ENCODE measurements at places on chromosomes 1 and 21.
A peak's percentile ranks its signal among the peaks of the same experiment; 100 is the strongest.

DNA sequence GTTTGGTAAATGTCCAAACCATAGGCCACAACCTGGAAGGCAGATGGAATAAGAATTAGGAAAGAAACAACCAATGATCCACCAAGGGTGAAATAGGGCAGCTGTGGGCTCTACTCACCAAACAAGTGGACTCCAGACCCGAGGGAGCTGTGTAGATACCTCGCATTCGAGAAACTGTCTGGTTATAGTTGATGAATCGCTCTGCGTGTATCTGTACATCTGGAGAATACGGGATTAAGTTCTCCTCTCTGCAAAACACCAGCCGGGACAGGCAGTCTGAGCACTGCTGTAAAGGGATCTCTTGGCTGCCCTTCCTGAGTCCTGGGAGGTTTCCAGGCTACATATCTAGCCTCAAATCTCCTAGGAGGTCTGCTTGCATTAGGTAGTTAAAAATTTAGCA, 9.4 kb upstream of the UBR4 start:
- DNase-seq, result no peak

DNA sequence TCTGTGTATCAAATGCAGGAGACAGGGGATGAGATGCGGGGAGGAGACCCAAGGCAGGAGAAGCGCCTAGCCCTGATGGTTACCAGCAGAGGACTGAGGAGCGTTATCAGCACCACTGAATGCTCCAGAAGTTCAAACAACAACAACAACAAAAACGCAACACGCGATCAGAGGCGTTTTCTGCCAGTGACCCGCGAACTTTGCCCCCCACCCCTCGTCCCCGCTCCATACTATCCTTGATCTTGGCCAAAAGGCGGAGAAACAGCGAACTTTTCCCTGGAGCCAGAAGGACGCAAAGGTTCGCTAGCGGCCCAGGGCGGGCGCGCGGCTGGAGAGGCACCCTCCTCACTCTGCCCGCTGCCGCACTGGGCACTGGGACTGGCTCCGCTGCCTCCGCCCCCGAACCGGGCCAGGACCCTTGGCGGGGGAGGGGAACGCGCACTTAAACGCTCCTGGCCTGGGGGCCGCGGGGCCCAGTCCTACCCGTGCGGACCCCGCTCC, 699 bp downstream of the ECHDC2 start:
- no peak for DNase-seq

- no peak for DNase-seq
Measured at GRCh38 chr1:8016210-8016894, 9.8 kb downstream of the ERRFI1 start.

- DNase-seq, result no peak
Measured at GRCh38 chr1:172342584-172343239, 77.8 kb upstream of the C1orf105 start.

GRCh38 chr1:109642626-109643025, 13.3 kb upstream of the GSTM4 start:
- DNase-seq, result no peak

GRCh38 chr1:113652771-113653170, 106.5 kb downstream of the PHTF1 start:
- DNase-seq, result no peak

DNA sequence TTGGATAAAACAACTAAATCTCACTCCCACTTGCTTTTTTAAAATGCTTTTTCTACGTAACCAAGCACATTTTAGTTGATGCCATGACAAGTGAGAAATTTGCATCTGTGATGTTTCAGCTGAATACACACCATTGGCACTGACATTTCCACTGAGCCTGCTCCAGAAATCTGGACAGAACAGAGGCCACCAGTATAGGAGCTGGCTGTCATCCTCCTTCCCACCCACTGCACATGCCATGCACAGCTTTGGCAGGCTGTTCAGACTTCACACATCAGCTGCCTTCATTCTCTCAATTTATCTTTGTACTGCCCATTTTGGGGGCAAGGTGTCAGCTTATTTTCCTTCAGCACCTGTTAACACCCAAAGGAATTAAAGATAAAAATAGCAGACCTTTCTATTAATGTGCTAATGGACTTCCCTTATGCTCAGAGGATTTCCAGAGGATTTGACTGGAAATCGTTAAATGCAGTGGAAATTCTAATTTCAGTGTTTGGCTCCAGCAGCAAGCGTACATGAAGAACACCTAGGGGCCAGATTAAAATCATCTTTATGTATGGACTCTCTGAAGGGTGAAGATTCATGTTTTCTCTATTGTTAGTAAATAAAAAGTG, 12.9 kb upstream of the PODN start:
- no peak for DNase-seq

- DNase-seq, result no peak
Measured at GRCh38 chr1:20829531-20829930, 42.4 kb upstream of the HP1BP3 start.

- DNase-seq, result no peak
Measured at GRCh38 chr1:186775881-186776560, 52.7 kb upstream of the PLA2G4A start.

GRCh38 chr1:68293122-68293521, 60.8 kb upstream of the WLS start:
- no peak for DNase-seq

GRCh38 chr1:84141182-84142003, 2.7 kb upstream of the PRKACB start:
- no peak for DNase-seq

DNA sequence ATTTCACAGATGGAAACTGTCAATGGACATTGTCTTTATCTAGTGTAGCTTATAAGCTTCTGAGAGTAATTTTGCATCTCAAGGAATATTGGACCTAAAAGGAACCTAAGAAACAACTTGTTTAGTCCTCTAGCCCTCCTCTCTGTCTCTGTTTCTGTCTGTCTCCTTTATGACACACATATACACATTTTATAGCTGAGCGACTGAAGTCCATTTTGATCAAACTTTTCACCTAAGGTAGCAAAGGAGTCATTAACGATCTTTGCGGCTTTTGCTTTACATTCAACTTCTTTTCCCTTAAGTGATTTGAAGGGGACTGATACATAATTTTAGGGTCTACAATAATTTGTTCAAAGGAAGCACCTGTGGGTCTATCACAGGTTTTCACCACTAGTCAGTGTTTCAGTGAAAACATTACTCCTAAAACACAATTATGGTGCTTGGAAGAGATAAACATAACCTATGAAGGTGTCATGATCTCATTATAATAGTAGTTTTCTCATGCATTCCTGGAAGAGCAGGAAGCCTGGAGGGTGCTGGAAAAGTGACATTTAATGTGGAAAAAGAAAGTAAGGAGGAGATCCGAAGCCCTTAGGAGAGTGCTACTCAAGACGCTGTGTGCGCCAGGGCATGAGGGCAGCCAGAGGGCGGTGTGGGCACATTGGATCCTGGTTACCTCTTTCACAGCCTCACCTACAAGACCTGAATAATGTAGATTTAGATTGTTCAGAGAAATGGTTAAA, 248.6 kb downstream of the DNM3 start:
- DNase-seq, result peak; percentile 63

DNA sequence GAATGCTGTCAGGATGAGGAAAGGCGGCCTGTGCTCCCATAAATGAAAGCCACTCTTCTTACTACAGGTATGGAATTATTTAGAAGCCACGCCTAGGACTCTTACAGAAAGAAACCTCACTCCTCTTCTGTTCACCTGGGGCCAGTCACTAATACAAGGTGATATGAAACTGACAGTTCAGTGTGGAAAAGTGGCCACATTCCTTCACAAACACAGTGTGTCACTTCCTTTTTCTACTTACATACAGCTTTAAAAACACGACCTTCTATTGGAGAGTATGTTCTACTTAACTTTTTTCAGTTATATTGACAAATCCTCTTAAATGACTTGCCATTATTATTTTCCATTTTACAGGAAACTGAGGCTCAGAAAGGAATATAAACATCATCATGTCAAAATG, 163.1 kb downstream of the PCNX2 start:
- no peak for DNase-seq

- DNase-seq, result no peak
Measured at GRCh38 chr1:217919683-217920388, 288.7 kb downstream of the SPATA17 start.

- no peak for DNase-seq
Measured at GRCh38 chr1:22517956-22518355, 45.3 kb upstream of the EPHA8 start.

DNA sequence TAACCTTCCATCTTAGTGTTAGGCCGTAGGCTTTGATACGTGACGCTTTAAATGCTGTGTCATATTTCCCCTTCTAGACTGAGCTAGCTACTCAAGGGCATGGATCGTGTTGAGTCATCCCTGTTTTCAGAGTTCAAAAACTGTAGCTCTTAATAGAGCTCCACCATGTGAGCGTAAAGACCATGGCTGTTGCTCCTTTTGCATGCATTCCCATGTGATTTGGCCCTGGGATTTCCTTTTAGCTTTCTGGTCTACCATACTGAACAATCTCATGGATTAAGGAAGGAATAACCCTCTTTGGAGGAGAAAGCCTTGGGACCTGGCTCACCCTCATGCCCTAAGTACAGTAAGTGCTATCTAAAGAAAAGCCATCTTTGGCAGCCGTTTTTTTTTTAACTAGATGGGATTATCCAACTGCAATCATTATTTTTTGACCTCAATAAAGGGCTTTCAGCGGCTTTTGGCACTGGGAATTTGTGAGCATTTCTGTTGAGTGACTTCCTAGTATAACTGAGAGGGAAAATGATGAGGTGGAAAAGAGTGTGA, 76.6 kb downstream of the PLPP3 start:
- DNase-seq, result no peak

DNA sequence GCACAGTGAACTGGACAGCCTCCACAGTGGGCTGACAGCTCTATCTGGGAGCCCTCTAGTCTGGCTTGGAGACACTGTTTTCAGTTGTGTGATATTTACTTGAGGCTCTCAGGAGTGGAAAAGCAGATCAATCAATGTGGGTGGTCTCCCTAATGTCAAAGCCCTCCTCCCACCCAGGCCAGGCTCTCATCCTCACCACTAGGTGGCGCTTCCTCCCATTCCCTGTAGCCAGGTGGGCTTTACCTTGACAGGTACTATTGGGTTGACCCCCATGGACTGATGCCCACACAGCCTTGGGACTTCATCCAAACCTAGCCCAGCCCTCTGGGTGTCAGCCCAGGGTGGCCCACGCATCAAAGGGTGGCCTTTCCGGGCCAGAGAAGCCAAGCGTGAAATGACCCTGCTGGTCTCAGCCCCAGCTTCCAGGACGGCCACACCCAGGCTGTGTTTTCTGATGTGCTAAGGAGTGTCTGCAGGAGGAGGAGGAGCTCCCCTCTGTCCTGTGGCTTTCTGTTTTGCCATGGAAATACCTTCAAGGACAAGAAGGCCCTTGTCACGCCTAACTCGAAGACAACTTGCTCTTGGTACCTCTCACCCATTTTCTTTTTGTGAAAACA, 54.0 kb downstream of the CLIC6 start:
- DNase-seq, result peak; percentile 47

GRCh38 chr1:12614402-12615158, 3.4 kb downstream of the DHRS3 start:
- no peak for DNase-seq

DNA sequence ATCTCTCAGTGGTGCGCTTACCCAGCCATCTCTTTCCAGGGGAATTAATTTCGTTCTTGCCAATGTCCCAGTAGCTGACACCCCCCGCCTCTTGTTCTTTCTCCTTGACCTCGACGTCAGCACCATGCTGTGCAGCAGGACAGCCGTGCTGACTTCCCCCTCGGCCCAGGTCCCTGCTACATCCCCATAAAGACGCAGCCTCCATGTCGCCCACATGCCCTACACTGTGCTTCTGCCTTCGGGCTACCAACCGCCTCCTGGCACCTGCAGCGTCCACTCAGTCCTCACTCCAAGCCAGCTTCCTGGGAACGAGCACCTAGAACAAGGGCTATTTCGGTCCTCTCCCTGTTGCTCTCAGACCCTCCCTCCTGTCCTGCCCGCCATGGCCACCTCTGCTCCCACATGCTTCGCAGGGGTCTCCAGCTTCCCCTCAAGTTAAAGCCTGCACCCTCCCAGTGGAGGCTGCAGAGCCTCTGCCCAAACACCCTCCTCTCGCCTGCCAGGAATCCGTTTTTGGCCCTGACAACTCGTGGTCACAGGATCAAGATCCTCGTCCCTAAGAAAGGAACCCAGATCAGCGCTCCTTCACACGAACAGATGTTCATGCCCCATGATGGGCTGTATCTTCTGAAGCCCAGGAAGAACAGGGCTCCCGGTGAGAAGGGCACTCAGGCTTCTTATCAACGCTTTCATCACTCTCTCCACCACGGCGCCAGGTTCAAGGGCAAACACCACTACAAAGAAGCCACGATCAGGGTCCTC, 109.7 kb downstream of the NPHP4 start:
- no peak for DNase-seq

DNA sequence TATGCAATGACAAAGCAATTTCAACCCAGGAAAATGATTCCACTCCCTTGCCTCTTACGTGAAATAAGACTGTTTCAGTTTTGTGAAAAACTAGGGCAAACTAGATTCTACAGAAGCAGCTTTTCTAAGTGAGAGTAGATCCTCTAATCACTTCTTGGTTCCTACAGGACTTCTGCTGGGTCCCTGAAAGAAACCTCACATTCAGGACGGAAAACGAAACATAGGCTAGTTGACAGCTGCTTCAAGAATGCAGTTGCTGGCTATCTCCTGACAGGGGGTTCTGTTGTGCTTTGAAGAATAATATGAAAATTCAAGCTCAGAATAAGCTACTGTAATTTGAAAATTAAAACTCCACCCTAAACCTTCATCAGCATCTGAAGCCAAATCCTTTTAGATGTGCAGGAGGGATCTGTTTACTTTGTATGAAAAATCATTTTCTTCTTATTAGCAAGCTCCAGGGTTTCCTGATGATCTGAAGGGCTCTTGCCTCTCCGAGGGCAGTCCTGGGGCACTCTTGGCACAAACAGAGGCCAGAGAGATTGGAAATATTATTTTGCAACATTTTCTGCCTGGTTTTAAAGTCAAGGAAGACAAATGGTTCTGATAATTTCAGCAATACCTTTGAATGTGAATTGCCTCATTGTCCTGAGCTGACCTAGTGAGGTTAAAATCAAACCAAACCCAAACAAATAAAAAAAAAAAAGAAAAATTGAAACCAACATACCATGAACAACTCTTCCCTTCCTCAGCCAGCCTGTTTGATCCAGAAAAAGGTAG, 55.0 kb downstream of the NTMT2 start:
- DNase-seq, result no peak

- no peak for DNase-seq
Measured at GRCh38 chr1:226563666-226564065, 15.1 kb downstream of the STUM start.

DNA sequence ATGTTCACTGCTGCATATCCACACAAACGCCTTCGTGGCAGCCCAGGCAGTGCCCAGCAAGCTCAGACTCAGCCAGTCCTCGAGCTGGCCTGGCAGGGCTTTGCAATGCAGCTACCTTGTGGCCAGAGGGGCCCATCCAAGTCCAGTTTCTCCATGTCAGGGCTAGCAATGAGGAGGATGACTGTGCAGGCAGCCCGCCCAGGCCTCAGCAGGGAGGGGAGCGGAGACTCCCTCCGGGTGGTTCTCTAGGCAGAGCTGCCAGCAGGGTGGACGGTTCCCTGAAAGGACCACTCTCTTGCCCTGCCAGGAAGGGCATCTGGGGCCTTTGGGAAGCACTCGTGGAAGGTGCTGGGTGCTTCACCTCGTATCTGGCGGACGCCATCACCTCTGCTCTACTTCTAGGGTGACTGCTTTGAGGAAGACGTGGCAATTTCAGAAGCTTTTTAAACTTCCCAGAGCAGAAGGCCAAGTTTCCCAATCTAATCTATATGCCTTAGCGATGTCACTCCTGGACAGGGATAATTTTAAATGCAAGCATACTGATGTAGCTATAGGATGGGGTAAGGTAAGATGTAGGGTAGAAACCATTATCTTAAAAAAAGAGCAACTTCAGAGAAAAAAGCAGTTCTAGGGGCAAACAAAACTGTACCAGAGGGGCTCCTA, 56.2 kb downstream of the RUNX1 start:
- no peak for DNase-seq
